Pancreas (tissue), 10 donors: ENCODE measurements at places on chromosomes 3 and 15. TPM values are rescaled to one million over a fixed set of nuclear protein-coding genes. Genes with fewer than 3 reads are reported as not detected.
A peak's percentile ranks its signal among the peaks of the same experiment; 100 is the strongest.

DNA sequence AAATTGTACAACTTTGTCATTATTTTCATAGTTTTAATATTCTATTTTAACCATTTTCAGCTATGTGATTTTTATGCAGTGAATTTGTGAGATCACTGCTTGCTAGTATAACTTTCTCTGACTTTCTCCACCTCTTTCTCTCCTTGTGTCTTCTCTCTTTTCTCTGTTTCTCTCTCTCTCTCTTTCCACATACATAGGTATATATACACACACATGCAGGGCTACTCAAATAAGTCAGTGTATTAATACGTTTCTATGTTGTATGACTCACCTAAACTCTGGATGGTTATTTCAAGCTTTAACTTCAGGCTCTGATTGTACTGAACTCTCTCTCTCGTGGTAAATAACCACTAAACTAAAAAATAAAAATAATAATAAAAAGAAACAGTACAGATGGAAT lies 1389.3 kb upstream of the ALCAM start:
- no peak for DNase-seq
- no peaks in the 10 kb centered on the region for H3K36me3 ChIP-seq
- no peak overlapping the region for H3K27ac ChIP-seq

DNA sequence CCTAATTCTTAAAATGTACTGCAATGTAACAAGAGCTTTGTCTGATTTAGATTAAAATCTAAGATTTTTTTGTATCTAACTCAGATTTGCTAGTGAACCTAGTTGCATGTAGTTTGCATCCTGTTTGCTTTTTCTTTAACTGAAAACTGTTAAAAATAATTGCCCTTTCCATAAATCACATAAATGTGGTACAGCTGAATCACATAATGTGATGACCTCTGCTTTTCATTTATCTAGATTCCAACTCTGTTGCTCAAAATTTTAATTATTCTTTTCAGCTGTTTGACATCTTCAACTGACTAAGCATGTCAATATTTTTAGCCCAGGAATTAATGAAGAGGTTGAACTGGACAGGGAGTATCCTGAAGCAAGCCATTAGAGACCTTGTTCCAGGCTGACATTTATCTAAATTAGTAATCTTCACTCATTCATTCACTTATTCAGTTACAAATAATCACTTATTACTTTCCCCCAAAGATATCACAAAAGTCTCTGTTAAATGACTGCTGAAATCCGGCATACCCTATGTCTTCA lies 101.9 kb upstream of the PLXND1 start:
- no peaks in the 10 kb centered on the region for H3K4me1 ChIP-seq
- no peak overlapping the region for H3K4me3 ChIP-seq
- H3K36me3 ChIP-seq = no peaks in the 10 kb centered on the region
- H3K27ac ChIP-seq = no peak overlapping the region

DNA sequence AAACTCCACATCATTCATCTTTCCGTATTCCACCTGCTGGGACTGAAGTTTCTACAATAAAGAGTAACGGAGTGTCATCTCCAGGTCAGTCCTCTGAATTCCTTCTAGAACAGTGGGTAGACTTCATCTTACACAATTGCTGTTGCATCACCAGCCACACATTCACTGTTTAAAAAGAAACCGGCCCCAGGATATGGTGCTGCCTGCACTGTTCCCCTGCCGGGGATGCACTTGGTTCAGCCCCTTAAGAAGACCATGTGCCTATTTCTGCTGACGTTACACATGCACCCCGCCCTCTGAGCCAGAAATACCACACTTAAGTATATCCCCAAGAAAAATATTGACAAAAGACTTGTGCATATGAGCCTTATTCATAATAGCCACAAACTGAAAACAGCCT lies 233.4 kb downstream of the FEZF2 start:
- H3K27ac ChIP-seq = no peak overlapping the region
- no peak for DNase-seq
- no peaks in the 10 kb centered on the region for H3K4me1 ChIP-seq
- H3K27me3 ChIP-seq = no peaks in the 10 kb centered on the region
- H3K4me3 ChIP-seq = no peak overlapping the region
- H3K36me3 ChIP-seq = no peaks in the 10 kb centered on the region

- DNase-seq = no peak
- H3K4me1 ChIP-seq = no peaks in the 10 kb centered on the region
- H3K4me3 ChIP-seq = no peak overlapping the region
- H3K36me3 ChIP-seq = no peaks in the 10 kb centered on the region
- H3K27me3 ChIP-seq = no peaks in the 10 kb centered on the region
- no peak overlapping the region for H3K27ac ChIP-seq
Measured at GRCh38 chr3:35677797-35678196, 38.5 kb downstream of the ARPP21 start.

GRCh38 chr3:40793730-40794129 lies 269.0 kb downstream of the ZNF621 start:
- no peaks in the 10 kb centered on the region for H3K4me1 ChIP-seq
- no peak overlapping the region for H3K27ac ChIP-seq
- no peaks in the 10 kb centered on the region for H3K36me3 ChIP-seq
- no peak overlapping the region for H3K4me3 ChIP-seq

- no peak overlapping the region for H3K27ac ChIP-seq
- no peak for DNase-seq
Measured at GRCh38 chr15:73683257-73683776, 866 bp upstream of the CD276 start.

DNA sequence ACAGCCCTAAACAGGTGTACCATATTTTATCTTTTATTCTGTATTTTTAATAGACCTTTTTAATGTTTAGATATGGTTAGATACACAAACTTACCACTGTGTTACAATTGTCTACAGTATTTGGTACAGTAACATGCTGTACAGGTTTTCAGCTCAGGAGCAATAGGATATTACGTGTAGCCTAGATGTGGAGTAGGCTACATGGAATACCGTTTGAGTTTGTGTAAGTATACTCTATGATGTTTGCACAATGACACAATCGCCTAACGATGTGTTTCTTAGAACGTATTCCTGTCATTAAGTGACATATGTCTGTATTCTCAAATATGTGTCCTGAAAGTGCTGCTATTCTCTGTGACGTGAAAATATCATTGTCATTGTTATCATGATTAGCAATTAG lies 62.6 kb downstream of the MFSD1 start:
- no peaks in the 10 kb centered on the region for H3K36me3 ChIP-seq
- H3K27ac ChIP-seq = no peak overlapping the region
- no peaks in the 10 kb centered on the region for H3K27me3 ChIP-seq
- H3K4me1 ChIP-seq = no peaks in the 10 kb centered on the region

- peaks cover 4% of the 10 kb centered on the region for H3K27me3 ChIP-seq
- no peaks in the 10 kb centered on the region for H3K36me3 ChIP-seq
- H3K4me1 ChIP-seq = no peaks in the 10 kb centered on the region
- H3K4me3 ChIP-seq = no peak overlapping the region
Measured at GRCh38 chr3:142958707-142959106, 4.8 kb downstream of the PAQR9 start.

DNA sequence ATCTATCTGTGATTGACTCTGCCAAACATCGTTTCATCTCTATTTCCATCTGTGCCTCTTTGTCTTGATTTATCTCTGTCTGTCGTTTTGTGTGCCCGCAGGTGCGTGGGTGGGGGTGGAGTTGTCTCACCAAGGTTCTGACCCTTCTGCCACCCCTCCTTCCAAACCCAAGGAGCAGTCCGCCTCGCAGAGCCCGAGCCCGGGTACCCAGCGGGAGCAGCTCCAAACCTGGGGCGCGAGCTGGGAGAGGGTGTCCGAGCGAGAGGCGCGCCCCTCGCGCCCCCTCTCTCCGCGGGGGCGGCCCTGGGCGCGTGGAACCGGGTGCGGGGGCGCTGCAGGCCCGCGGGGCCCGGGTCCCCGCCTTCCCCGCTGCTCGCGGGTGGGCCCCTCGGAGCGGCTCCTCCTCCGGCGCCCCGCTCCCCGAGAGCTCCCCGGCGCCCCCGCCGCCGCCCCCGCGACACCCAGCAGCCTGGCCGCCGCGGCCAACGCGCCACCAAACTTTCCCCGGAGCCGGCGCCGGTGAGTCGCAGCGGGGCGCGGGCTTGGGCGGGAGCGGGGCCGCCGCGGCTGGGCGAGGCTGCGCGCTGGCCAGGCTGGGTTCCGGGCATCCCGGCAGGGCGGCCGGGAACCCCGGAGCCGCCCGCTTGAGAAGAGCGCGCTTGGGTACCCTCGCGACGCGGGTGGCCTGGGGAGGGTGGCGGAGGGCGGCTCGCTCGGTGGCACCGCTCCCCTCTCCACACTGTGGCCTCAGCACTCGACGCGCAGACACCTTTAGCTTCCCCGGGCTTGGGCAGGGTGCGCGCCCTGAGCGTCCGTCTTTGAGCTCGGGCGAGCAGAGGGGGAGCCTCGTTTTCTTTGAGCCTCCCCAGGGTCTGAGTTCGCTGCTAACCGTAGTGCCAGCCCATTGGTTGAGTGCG lies at the start of gene HRH1:
HRH1 (plus strand) TSS at position 458 of the 917 bp plus-strand sequence. CDS start 104,545 bp downstream, outside the sequence.
- H3K4me3 ChIP-seq = peak within 1 kb of the TSS; percentile 33
- no peaks in the 10 kb centered on the region for H3K4me1 ChIP-seq
- H3K27ac ChIP-seq = no peak within 1 kb of the TSS
- no peaks in the 10 kb centered on the region for H3K36me3 ChIP-seq

DNA sequence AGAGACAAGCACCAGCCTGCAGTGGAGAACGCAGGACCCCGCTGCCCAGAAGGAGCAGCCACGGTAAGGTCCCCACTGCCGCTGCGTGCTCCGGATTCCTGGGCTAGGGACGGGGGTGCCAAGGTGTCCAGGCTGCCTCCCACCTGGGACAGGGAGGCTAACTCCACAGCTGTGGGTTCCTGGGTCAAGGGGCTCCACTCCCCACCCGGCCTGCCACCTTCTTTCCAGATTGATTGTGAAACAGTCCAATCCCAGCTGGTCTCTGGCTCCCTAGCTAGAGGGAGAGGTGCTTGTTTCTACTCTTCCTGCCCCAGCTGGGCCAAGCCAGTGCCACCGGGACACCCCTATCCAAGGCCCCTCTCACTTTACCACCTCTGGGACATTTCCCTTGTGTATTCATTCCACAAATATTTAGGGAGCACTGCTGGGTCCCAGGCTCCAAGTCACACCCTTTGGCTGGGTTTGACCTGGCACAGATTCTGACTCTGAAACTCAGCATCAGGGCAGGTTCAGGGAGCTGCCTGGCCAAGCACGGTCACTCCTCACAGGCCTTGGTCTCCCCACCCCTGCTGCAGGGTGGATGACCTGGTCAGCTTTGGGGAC lies 1.9 kb downstream of the PAK6 start:
- H3K36me3 ChIP-seq = no peaks in the 10 kb centered on the region
- no peak overlapping the region for H3K4me3 ChIP-seq
- H3K27ac ChIP-seq = no peak overlapping the region
- H3K27me3 ChIP-seq = no peaks in the 10 kb centered on the region

GRCh38 chr15:64690578-64691296 lies 84.7 kb downstream of the RBPMS2 start:
- no peaks in the 10 kb centered on the region for H3K27me3 ChIP-seq
- H3K4me3 ChIP-seq = no peak overlapping the region
- DNase-seq = no peak

DNA sequence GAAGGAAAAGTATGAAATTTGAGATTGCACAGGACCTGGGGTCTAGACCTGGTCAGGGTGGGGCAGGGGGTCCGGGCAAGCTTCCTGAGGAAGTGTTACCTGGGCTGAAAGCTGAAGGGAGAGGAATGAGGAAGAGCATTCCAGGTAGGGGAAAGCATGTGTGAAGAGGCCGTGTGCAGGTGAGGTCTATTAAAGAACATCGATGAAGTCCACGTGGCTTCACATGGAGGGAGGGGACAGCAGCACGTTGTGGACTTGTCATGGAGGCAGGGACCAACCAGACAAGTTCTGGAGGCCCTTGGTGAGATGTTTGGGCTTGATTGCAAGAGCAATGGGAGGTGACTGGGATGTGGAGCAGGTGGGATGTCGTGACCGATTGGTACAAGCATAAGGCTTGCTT lies 47.1 kb downstream of the IDH2 start:
- no peaks in the 10 kb centered on the region for H3K36me3 ChIP-seq
- no peak for DNase-seq
- no peaks in the 10 kb centered on the region for H3K27me3 ChIP-seq
- peak overlapping the region; percentile 50 for H3K27ac ChIP-seq

GRCh38 chr15:71512682-71513006 lies 297.7 kb upstream of the NR2E3 start:
- H3K27ac ChIP-seq = no peak overlapping the region
- no peaks in the 10 kb centered on the region for H3K4me1 ChIP-seq
- DNase-seq = no peak
- H3K36me3 ChIP-seq = no peaks in the 10 kb centered on the region
- no peaks in the 10 kb centered on the region for H3K27me3 ChIP-seq

DNA sequence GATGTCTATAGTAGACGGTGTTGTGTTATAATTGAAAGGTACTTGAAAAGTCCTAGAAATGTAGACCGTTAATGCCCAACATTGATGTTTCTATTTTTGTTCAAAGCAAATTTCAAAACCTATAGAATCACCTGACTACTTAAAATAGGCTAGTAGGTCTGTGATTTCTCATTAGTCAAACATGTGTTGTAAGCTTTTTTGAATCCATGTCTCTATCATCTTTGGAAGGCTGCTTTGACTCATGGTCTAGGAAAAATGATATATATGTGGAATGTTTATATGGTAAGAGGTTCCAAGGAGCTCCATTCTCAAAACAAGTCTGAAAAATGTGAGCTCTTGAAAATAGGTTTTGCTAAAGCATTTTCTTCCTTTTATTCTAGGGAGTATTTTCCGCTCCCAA lies 375.3 kb downstream of the LPP start:
- H3K27ac ChIP-seq = no peak overlapping the region
- H3K4me3 ChIP-seq = no peak overlapping the region
- H3K4me1 ChIP-seq = no peaks in the 10 kb centered on the region
- no peak for DNase-seq

GRCh38 chr15:93029836-93030429 lies 59.1 kb downstream of the RGMA start:
- H3K4me1 ChIP-seq = no peaks in the 10 kb centered on the region
- H3K4me3 ChIP-seq = no peak overlapping the region
- no peak overlapping the region for H3K27ac ChIP-seq
- DNase-seq = peak; percentile 53

- no peak for DNase-seq
- no peaks in the 10 kb centered on the region for H3K36me3 ChIP-seq
- no peaks in the 10 kb centered on the region for H3K27me3 ChIP-seq
Measured at GRCh38 chr3:141081141-141081795, 30.1 kb downstream of the SPSB4 start.

DNA sequence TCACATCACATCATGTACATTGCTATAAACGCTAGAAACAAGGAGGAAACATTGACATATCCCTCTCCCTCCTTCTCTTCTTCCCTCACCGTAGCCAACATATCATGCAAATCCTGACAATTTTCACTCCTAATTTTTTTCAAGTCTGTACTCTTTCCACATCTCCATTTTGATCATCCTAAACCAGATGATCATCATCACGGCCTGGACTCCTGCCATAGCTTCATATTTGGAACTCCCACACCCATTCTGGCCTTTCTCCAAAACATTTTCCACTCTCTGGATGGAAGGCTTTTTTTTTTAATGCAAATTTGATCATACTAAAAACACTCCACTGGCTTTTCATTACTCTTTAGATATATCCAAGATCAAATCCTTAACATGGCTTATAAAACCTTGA lies 248.0 kb upstream of the CNTN3 start:
- H3K27ac ChIP-seq = no peak overlapping the region
- no peaks in the 10 kb centered on the region for H3K36me3 ChIP-seq
- DNase-seq = no peak

GRCh38 chr3:159929171-159930141 lies 59.2 kb upstream of the IL12A start:
- H3K27ac ChIP-seq = peak overlapping the region; percentile 28
- no peaks in the 10 kb centered on the region for H3K36me3 ChIP-seq
- H3K4me1 ChIP-seq = no peaks in the 10 kb centered on the region
- DNase-seq = no peak
- no peaks in the 10 kb centered on the region for H3K27me3 ChIP-seq

Gene CACNA2D2
- 3.8 TPM for total RNA-seq

Gene GREM1
- 0.24 TPM for total RNA-seq

Gene ZNF774
- total RNA-seq = 2.2 TPM

Gene ARHGEF3
- total RNA-seq = 25.8 TPM

Gene CD86
- total RNA-seq = 3.6 TPM

Gene EOMES
- 0.24 TPM for total RNA-seq

Gene RETNLB
- total RNA-seq = not detected

Gene SUMF1
- total RNA-seq = 25.8 TPM

Gene NAALADL2
- 7.0 TPM for total RNA-seq

Gene GPR171
- total RNA-seq = 0.32 TPM
